ENCODE measurements at places on chromosomes 12 and 14. TPM values are rescaled to one million over a fixed set of nuclear protein-coding genes. Genes with fewer than 3 reads are reported as not detected.

- no peak for DNase-seq
Measured at GRCh38 chr12:21234395-21234794, 100.3 kb downstream of the SLCO1A2 start.

DNA sequence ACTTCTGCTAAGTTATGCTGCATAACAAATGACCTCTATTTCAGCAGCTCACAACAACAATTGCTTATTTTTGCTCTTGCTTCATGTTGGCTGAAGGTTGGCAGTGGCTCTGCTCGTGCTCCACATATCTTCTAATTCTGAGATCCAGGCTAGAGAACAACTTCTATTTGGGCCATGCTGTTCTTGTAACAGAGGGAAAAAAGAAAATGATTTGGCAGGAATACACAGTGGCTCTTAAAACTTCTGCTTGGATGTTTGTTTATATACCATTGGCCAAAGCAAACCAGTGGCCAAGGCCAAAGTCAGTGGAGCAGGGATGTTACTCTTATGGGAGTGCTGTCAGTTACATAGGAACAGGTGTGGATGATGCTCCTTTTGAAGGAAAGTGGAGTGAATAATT, 32.1 kb downstream of the GPHN start:
- DNase-seq: no peak

- no peak for DNase-seq
Measured at GRCh38 chr12:113393749-113394148, 9.9 kb downstream of the SDS start.

DNA sequence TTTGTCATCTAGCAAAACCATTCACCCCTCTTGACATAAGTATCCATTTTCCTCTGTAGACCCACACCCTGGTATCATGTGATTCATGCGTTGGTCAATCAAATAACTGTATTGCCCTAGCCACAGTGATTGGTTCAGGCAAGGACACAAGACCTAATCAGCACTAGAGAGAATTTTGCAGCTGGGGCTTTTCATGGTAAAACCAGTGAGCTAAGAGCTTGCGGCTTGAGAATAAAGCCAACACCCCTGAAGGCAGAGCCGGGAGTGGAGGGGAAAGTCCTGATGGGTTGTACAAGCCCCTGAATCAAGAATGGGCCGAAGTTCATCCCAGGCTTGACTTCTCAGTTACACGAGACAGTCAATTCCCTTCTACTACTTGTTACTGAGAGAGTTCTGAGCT, 33.2 kb upstream of the LTBP2 start:
- DNase-seq: no peak

BCL11B gene
- 53.1 TPM for total RNA-seq

CD163L1 gene
- 1.9 TPM for total RNA-seq

TAS2R30 gene
- total RNA-seq: 3.2 TPM

CCDC197 gene
- total RNA-seq: not detected

GDF3 gene
- not detected for total RNA-seq

All from suprapubic skin (tissue), 4 donors.